Omental fat pad (tissue), 4 donors: ENCODE measurements at places on chromosomes 3 and 15.

DNA sequence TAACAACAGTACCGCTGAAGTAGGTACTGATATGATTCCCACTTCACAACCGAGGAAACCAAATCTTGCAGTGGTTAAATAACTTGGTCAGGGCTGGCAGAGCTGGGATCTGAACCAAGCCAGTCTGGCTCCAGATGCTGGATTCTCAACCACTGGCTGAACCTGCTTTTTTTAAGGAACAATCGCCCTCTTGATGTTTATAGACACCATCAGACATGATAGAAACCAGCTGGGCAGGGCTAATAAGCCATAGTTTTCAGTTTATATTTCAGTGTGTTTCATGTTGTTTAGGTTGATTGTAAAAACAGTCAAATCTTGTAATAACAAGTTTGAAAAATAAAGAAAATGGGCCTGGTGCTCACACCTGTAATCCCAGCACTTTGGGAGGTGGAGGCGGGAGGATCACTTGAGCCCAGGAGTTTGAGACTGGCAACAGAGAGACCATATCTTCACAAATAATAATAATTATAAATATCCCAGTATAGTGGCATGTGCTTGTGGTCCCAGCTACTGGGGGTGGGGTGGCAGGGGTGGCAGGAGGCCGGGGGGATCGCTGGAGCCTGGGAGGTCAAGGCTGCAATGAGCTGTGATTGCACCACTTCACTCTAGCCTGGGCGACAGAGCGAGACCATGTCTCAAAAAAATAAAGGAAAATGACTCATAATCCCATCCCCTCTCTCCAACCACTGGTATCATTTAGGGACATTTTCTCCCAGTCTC lies 36.7 kb downstream of the XYLB start:
- DNase-seq = no peak

DNA sequence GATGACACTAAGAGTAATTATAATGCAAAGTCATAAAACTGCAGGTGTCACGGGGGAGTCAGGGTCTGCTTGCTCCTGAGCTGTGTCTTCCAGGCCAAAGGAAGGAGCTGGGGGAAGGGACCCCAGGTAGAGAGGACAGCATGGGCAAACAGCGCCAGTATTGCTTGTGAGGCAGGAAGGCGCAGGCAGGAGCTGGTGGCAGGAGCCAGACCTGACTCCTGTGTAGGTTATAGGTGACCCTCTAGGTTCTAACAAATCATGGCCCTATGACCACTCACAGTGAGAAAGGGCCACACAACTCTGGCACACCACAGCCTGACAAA lies 1.9 kb downstream of the CISH start:
- no peak for DNase-seq

DNA sequence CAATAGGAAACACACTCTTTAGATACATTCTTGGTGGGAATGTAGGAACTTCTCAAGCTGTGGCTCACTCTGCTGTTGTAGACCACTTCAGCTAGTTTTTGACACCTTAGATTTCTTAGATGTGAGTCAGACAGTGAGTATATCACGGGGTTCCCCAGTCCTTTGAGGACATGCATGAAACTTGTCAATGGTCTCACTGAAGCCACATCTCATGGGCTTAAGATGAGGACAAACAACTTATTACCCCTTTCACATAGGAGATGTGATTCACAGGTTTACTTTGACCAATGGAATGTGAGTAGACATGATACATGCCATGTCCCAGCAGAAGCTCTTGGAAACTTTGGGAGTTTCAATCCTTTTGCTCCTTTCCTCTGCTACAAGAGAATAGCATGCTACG lies 325.5 kb downstream of the CHST2 start:
- no peak for DNase-seq

- no peak for DNase-seq
These were observed 6.1 kb upstream of the CMTM6 start for GRCh38 chr3:32508711-32509110.

- no peak for DNase-seq
These were observed 45.7 kb downstream of the WDR76 start for GRCh38 chr15:43872416-43873020.

DNA sequence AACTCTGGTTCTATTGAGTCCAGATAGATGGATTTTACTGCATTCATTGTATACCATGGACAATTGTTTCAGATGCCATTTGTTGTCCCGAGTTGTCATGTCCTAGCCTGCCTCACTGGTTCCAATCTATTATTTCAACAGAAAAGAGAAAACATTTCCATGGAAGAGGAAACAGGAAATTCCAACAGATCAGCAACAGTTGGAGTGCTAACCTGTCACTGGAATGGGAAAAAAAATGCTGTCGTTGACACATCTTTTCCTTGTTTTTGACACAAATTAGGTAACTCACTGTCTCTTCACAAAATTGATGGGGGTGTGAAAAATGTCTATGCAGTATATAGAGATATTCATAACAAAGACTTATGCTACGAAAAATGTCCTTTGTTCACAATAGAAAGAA lies 432.0 kb upstream of the TBL1XR1 start:
- DNase-seq = no peak

GRCh38 chr3:179454887-179455286 lies 3.6 kb upstream of the GNB4 start:
- no peak for DNase-seq

GRCh38 chr15:31326875-31327668 lies 437 bp downstream of the KLF13 start:
- no peak for DNase-seq

DNA sequence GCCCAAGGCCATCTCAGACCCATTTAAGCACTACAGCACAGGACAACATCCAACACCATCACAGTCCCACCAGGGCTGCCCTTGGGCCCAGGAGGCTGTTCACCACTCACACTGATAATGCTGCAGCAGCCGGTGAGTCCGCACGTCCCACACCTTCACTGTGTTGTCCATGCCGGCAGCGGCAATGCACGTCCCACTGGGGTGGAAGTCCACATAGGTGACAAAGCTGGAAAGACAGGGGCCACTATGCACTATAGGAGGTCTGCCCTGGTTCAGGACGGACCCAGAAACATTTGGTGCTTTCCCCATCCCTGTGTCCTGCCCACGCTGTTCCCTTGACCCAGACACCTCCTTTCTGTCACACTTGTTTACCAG lies 8.5 kb downstream of the POC1A start:
- DNase-seq = no peak

- no peak for DNase-seq
These were observed 299.3 kb upstream of the PDZRN3 start for GRCh38 chr3:73924048-73924447.

- no peak for DNase-seq
These were observed 61.0 kb downstream of the LRIG1 start for GRCh38 chr3:66439666-66440344.

DNA sequence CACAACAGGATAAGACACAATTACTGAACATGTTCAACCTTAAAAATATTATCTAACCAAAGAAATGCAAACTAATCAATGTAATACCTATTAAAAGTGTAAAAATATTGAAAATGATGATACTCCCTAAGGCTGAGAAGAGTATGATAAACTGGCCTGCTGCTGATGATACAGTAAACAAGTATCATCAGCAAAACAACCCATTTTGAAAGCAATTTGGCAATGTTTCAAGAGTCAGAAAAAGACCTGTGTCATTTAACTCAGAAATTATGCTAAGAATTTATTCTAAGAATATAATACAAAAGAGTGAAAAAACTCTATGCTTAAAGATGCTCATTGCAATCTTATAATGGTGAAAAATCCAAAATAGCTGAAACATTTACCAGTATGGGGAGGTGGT lies 22.1 kb downstream of the CCDC191 start:
- DNase-seq = no peak

DNA sequence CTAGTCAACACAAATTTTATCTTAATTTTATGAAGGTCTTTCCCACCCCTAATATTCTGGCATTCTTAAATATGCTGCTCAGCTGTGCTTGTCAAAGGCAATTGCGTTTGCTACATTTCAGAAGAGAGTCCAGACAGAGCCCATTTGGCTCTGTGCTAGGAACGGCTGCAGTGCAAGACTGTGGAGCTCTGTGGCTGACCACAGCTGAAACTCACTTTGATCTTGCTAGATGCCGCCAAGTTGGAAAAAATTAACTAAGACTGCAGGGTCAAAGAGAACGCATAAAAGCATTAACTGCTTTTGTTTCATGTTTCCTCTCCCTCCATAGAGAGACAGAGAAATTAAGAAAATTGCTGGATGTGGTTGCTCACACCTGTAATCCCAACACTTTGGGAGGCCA lies 7.6 kb upstream of the PPP1R2 start:
- DNase-seq = no peak

- no peak for DNase-seq
These were observed 84.2 kb downstream of the SEC22A start for GRCh38 chr3:123285931-123286307.

- DNase-seq = no peak
These were observed 209.7 kb upstream of the DCBLD2 start for GRCh38 chr3:99111235-99111634.

- DNase-seq = no peak
These were observed 56.8 kb downstream of the TMEM41A start for GRCh38 chr3:185442031-185442430.

GRCh38 chr3:195853996-195854395 lies 42.3 kb upstream of the MUC4 start:
- DNase-seq = no peak

- DNase-seq = no peak
These were observed 108.3 kb downstream of the TFDP2 start for GRCh38 chr3:142040941-142041491.

DNA sequence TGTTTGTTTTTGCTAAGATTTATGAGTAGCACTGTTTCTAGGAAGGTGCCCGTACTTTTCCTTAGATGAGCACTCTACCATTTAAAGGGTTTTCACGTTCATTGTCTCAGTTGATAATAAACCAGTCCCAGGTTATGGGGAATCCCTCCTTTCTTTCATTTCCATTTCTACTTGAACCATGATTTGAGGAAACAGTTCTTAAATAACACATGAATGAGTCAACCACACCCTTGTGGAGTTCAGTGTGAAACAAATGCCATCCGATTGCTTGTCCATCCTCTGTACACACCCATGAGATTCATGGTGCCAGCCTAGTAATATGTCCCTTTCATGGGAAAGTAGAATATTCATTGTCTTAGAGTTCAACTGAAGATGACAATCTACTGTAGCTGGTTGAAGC lies 23.1 kb downstream of the CMTM8 start:
- no peak for DNase-seq

- DNase-seq = no peak
These were observed 797 bp downstream of the MAP3K13 start for GRCh38 chr3:185363662-185364203.

DNA sequence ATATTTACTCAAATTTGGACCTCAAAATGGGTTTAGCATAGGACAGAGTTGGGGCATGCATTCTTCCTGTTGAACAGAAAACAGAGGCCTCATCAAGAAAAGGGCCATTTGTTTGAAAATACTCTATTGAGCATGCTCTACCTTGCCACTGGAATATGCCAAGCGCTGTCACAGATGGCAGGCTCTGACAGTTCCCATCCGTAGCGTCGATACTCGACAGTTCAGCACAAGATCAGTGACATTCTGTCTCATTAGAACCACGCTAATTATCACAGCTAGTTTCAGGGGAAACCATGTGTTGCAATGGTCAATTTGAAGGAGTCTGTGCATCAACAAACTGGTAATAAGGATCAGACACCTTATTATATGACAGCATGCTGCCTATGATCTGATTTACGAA lies 54.5 kb downstream of the SATB1 start:
- no peak for DNase-seq

- DNase-seq = no peak
These were observed 822.7 kb upstream of the SEMA6D start for GRCh38 chr15:46894644-46895043.

DNA sequence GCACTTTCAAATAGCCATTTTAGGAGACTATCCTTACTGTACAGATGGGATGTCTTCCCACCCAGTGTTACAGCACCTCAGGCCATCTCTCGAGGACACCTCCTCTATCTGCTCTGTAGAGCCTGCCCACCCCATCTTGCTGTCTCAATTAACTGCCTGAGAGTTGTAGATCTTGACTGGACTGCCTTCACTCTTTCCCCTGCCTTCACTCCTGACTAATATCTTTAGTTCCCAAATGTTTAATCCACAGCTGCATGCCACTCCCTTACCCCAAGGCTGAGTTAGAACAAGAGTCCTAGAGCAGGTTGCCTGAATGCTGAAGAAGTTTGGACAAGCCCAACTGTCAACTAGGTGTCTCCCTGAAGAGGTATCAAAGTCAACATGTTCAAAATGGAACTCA lies 1.3 kb upstream of the PP2D1 start:
- no peak for DNase-seq

- DNase-seq = no peak
These were observed 45.9 kb upstream of the WDR5B start for GRCh38 chr3:122461806-122462205.

DNA sequence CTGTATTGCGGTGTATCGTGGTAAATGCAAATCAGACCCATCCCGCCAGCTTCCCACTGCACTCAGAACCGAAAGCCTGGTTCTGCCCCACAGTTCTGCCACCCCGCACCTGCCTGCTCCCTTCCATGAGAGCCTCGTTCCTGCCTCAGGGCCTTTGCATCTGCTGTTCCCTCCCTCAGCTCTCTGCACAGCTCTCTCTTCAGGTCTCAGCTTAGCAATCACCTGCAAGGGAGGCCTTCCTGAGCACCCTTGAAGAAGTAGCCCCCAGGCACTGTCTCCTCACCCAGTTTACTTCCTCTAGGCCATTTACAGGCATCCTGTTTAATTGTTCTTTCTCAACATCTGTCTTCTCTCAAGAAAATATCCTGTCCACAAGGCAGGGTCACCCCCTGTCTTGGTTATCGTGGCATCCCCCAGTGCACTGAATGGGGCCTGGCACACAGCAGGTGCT lies 13.3 kb upstream of the IQSEC1 start:
- no peak for DNase-seq

DNA sequence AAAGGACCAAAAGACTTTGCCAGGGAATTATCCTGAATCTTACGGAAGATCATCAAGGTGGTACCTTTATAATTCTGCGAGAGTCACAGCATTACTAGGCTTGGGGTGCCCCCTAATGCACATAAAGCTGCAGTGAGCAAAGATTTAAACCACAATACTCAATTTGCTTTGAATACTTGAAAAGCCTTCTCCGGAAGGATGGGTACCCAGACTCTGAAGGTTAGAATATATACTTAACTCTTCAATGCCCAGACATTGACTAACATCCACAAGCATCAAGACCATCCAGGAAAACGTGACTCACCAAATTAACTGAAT lies 117.8 kb upstream of the KCNH8 start:
- no peak for DNase-seq

- DNase-seq = no peak
These were observed 55.0 kb downstream of the RORA start for GRCh38 chr15:61173899-61174689.

- no peak for DNase-seq
These were observed 9.9 kb downstream of the FOXL2 start for GRCh38 chr3:138936741-138937689.

- DNase-seq = no peak
These were observed 61.3 kb upstream of the EPHA6 start for GRCh38 chr3:96753124-96753523.

- no peak for DNase-seq
These were observed 26.3 kb downstream of the NGRN start for GRCh38 chr15:90291679-90292356.
